ENCODE measurements at places on chromosomes 12 and 14. TPM values are rescaled to one million over a fixed set of nuclear protein-coding genes. Genes with fewer than 3 reads are reported as not detected.

DNA sequence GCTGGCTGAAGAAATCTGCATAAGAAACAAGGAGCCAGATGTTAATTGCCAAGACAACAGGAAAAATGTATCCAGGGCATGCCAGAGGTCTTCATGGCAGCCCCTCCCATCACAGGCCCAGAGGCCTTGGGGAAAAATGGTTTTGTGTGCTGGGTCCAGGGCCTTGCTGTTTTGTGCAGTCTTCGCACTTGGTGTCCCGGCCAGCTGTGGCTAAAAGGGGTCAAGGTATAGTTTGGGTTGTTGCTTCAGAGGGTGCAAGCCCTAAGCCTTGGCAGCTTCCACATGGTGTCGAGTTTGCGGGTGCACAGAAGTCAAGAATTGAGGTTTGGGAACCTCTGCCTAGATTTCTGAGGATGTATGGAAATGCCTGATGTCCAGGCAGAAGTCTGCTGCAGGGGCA, 29.9 kb upstream of the CNTN1 start:
- DNase-seq = no peak

SPTB gene
- 0.28 TPM for total RNA-seq

DNA sequence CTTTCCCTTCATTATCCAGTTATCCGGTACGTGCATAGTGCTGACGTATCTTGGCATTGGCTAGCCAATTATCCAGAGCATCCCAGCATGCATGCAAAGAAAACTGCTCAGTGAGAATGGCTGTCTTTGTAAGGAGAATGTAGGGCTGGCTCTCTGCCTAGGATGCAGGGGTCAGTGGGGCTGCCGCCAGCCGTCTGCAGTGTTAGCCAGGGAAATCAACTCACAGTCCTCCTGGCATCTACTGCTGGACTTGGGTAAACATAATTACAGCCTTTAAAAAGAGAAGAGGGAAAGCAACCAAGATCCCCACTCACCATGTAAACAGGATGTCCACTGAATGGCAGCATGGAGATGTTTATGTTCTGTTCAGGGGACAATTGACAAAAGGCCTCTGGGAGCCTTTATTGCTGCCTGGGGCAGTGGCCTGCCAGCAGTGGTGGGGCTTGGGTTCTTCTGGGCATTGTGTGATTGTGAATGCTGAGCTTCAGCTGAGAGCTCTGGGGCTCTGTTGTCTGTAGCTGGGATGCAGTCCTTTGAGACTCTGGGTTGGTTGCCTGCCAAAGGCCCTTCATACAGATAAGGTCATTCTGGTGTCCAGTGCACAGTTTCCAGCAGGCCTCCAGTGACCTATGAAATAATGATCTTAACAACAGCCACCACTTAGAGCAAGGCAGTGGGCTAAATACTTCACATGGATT, 121.8 kb downstream of the TBC1D30 start:
- DNase-seq = no peak

DNA sequence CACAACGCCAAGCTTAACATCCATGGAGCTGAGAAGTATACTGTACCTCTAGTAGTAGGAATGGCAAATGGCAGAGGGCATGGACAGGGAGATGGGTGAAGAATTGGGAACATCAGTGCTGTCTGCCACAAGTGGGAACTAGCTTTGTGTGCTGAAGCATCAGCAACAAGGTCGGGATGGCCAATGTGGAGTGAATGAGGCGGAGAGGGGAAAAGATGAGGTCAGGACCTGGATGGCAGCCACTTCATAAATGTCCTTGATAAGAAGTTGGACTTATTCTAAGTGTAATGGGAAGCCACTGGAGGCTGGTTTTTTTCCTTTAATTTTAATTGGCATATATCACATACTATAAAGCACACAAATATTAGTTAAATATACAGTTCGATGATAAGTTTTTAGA, 21.9 kb upstream of the CLMN start:
- no peak for DNase-seq

DNA sequence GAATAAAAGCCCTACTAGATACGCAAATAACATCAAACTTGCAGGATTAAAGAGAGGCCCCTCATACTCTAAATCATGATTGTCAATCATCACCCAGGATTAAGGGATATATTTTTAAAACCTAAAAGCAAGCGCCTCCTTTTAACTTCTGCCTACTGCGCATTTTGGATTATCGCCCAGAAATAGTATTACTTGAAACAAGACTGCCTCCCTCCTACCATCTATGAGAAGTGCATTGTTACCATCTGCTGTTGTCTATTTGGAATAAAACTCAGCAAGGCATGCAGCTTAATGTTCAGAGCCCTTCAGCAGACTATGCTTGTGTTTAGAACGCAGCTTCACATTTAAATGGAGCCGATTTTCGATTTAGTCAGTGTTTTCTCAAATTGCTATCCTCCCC, 79.6 kb downstream of the EXOC5 start:
- no peak for DNase-seq

- DNase-seq = no peak
These were observed 190.9 kb downstream of the ETV6 start for GRCh38 chr12:11840366-11840765.

GRCh38 chr14:41482861-41483260, 123.8 kb upstream of the LRFN5 start:
- no peak for DNase-seq

GRCh38 chr14:47353186-47353585, 322.2 kb downstream of the MDGA2 start:
- no peak for DNase-seq

- no peak for DNase-seq
These were observed 79.4 kb downstream of the TMTC2 start for GRCh38 chr12:82765971-82766705.

DNA sequence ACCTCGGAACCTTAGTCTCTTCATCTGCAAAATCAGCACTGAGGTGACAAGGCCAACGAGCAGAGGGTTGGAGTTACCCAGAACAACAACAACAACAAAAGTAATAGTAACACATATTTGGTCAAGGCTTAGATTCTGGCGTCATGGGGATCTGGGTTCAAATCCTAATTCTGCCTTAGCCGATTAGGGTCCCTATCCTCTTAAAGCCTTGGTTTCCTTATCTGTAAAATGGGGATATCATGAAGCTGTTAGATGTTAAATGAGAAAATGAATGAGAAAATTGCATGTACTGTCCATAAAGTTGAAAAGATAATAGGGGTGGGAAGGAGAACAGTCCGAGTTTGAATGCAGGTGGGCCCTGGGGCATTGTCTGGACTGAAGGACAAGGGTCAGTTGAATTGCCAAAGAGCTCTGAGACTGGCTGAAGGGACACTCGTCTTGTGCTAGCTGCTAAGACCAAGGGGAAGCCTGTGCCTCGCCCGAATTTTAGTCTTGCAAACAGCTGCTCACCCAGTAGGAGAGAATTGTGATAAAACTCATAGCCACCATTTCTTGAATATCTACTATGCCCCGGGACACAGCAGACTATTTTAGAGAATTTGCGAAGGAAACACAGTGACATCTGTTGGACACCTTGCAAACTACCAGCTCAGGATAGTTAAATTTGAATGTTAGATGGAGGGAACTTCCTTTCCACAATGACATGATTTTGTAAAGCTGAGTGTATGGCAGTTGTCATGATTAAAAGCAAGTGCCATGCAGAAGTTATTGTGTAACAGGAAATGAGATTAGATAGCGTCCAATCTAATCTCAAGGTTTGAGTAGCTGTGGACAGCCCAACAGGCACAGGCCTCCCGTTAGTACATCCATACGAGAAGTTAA, 6.8 kb upstream of the HNF1A start:
- no peak for DNase-seq

DNA sequence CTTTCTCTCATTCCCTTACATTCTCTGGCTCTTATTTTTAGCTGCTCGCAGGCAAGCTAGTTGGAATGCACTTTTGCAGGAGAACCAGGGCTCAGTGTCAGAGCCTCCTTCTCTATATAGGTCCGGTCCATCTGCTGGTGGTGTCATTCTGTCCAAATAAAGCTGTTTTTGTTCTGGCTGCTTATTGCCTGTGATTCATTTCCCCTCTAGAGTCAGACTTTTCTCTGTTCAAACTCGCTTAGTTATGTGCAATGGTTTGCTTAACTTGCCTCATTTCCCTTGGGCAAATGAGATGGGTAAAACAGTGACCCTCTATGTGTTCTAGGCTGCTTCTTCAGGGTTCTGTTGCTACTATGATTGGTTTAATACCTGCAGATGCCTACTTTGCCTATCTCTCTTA, 2.9 kb downstream of the SMARCD1 start:
- no peak for DNase-seq
